ENCODE measurements at places on chromosomes 1 and 21. TPM values are rescaled to one million over a fixed set of nuclear protein-coding genes. Genes with fewer than 3 reads are reported as not detected.

MFSD2A gene
- total RNA-seq: 5.2 TPM

ABCA4 gene
- 0.65 TPM for total RNA-seq

SPATA17 gene
- 0.66 TPM for total RNA-seq

CTXND2 gene
- total RNA-seq: not detected

C1QC gene
- total RNA-seq: not detected

CHIA gene
- total RNA-seq: not detected

WNT3A gene
- not detected for total RNA-seq

CACNA1S gene
- not detected for total RNA-seq

CHI3L1 gene
- total RNA-seq: 1.1 TPM

SV2A gene
- total RNA-seq: 27.3 TPM

TNFSF4 gene
- total RNA-seq: 2.3 TPM

Data from smooth muscle cell of the pulmonary artery (primary cell).